ENCODE measurements at places on chromosomes 2 and 18.

GRCh38 chr2:84741182-84741822, 139.6 kb downstream of the TRABD2A start:
- no peak for DNase-seq

DNA sequence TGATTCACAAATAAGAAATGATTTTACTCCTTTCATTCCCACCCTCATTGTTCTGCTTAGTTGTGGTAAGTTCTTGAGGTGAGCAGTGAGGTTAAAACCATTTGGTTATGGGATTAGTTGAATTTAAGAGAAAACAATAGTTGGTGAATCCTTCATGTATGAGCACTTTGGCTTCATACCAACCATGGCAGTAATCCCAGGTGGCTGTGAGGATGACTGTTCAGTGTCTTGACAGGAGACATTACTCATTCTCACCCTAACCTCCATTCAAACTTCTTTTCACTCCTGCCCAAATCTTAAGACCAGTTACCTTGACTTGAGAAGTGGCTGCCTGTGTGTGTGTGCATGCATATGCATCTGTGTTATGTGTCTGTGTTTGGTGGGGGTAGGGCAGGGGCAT, 143.1 kb downstream of the SETBP1 start:
- no peak for DNase-seq

- DNase-seq: no peak
Observed at GRCh38 chr2:224958873-224959272, 83.4 kb downstream of the DOCK10 start.

GRCh38 chr18:59898609-59899297, 1.0 kb upstream of the PMAIP1 start:
- no peak for DNase-seq

- DNase-seq: no peak
Observed at GRCh38 chr2:83282841-83283240, 1176.2 kb downstream of the SUCLG1 start.

- no peak for DNase-seq
Observed at GRCh38 chr18:70154591-70155194, 50.8 kb downstream of the RTTN start.

DNA sequence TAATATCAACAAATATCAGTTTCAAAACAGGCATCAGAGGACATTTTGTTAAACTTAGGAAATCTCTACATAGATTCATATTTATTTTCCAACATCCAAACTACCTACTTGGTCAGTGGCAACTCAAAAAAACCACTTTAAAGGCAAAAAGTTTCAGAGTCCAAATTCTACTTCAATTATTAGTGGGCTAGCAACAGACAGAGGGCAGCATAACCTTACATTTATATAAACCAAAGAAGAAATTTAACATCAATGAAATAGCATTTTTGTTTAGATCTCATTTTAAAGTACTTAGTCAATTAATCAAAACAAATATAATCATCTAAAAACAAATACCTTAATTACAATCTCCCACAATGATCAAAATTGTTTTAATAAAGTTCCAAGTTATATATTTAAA, 33.3 kb downstream of the RTTN start:
- DNase-seq: no peak

GRCh38 chr2:1032030-1032429, 81.4 kb downstream of the SNTG2 start:
- no peak for DNase-seq

- peak; percentile 71 for DNase-seq
Observed at GRCh38 chr18:60698901-60699300, 326.3 kb upstream of the MC4R start.

DNA sequence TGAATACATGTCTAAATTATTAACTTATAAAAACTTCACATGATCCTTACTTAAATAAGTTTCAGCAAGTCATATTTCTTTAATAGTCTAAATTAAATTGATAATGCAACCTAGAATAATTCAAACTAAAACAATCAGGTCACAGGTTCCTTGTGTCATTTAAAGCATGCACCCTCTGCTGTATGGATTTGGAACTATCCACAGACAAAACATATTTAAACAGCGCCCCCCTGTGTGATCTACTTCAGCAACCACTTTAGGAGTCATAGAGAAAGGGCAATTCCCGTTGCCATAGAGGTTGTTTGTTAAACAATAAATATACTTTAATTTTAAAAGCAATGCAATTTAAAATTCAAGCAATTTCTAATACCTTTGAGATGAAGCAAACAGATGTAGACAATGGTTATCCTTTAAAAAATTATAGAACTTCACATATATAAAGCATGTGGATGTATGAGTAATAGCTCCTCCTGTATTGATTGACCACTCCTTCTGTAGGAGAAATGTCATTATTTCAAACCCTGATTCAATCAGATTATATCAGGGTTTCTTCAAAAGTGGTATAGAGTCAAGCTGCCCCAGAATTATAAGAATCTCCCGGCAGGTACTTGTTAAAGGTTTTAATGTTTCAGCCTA, 21.2 kb downstream of the GRB14 start:
- DNase-seq: peak; percentile 34

DNA sequence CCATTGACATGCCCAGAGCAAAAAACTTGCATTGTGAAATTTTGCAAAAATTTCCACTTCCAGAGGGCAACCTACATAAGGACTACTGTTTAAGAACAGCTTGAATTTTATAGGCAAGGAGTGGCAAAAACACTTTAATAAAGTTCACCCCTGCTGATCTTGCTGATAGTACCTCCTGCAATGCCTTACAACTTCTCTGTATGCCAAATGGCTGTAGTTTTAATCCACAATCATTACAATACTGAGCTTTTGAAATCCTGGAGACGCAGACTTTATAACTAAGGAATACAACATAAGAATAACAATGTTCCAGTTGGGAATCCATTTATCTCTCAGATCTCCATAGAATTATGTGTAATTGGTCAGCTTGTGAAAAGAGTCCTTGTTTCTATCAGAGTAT, 247.5 kb downstream of the KCNJ3 start:
- no peak for DNase-seq

DNA sequence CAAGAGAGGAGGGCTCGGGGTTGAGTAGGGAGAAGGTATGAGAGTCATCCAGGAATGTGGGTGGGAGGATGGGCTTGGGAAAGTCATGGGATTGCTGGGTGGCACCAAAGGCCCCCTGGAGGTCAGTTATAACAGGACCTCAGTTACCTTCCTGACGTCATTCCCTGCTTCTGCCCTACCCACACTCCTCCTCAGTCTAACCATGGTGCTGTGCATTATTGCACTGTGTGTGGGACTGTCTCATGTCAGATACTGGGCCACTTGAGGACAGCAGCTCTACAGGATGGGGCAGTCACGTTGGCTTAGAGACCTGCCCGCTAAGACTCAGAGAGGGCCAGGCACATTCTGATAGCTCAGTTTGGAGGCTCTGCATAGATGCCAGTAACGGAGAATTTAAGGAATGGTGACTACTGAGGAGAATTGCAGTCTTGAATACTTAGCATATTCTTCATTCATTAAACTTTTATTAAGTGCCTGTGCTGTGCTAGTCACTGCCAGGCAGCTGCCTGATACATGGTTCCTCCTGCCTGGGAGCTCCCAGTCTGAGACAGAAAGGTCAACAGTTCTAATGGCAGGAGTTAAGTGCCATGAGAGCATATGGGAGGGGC, 90.5 kb downstream of the LAMA3 start:
- DNase-seq: no peak

Measured in NCI-H1930 (cell line).